ENCODE measurements at places on chromosomes 11 and 22.
A peak's percentile ranks its signal among the peaks of the same experiment; 100 is the strongest.

- DNase-seq, result no peak
These were observed 2.0 kb downstream of the HEPN1 start for GRCh38 chr11:124920870-124921609.

DNA sequence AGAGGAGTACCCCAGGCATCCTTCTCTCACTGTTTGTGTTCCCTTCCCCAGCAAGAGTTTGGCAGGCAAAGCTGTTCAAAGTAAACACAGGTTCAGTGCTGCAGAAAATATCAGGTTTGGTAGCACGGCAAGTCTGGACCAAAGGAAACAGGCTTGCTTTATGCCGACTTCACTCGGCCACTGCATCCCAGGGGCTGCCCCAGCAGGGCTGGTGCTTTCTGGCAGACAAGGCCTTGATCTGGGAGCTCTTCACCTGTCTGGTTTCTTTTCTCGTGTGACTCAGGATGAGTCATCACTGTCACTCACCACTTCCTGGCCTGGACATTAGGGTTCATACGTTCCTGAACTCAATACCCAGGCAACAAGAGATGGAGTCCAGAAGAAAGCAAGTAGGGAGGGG, 52.6 kb upstream of the NAV2 start:
- peak; percentile 96 for DNase-seq

- DNase-seq, result no peak
These were observed 41.4 kb upstream of the PCF11 start for GRCh38 chr11:83115551-83115950.

- DNase-seq, result no peak
These were observed 69.2 kb downstream of the DGCR2 start for GRCh38 chr22:19052941-19053541.

GRCh38 chr22:38753948-38754750, 1.6 kb downstream of the SUN2 start:
- peak; percentile 69 for DNase-seq

GRCh38 chr11:86244063-86244521, 461 bp upstream of the EED start:
- peak; percentile 85 for DNase-seq

DNA sequence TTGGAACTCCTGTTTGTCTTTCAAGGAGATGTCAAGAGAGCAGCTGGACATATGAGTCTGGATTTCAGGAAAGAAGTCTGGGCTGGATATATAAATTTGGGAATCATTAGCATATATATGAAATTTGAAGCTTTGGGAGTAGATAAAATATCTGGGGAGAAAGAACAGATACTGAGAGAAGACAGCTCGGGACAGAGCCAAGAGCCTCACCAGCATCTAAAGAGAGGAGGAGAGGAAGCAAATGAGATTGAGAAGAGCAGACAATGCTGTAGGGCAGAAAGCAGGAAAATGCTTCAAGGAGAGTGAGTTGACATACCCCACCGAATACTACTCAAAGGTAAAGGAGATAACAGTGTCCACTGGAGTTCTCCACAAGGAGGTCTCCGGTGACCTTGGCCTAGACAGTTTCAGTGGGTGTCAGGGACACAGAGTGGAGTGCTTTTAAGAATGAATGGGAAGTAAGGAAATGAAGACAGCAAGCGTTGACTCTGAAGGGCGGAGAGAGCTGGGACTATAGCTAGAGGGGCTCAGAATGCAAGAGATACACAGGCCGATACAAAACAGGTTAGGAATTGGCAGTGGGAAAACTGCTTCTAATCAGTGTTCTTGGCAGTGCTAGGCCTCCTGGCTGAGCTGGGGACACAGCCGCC, 862 bp downstream of the APBB1 start:
- DNase-seq, result no peak

DNA sequence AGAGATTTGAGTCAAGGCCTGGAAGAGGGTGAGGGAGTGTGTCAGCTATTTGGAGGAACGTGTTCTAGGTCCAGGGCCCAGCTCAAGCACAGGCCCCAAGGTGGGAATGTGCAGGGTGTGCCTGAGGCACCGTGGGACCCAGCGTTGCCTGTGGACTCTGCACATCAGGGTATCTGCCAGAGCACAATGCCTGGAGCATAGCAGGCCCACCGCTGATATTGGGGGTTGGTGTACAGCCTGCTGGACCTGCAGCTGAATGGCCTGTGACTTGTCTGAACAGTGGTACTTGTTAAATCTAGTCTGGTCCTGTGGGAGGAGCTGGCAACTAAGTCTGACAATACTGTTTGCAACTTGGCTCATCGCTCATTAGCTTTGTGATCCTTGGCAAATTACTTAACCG, 131.7 kb downstream of the GRIK4 start:
- DNase-seq, result no peak

- DNase-seq, result no peak
These were observed 497.1 kb downstream of the BRD1 start for GRCh38 chr22:49330421-49331222.

DNA sequence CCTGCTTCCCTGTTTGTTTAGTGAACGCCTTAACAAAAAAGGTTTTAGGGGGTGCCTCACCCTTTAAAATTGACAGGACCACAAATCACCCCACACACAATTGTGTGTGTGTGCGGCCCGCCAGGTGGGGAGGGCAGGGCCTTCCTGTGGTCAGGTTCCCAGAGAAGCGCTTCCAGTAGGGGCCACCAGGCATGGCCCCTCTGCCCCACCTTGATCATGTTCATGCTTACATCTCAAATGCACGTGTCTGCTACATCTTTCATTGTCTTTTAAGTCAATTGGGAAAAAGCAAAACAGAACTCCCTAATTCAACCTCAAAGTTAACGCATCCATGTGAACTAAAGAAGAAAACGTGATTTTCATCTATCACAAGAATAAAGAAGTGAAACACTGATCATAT, 1335.3 kb downstream of the TBC1D22A start:
- no peak for DNase-seq

DNA sequence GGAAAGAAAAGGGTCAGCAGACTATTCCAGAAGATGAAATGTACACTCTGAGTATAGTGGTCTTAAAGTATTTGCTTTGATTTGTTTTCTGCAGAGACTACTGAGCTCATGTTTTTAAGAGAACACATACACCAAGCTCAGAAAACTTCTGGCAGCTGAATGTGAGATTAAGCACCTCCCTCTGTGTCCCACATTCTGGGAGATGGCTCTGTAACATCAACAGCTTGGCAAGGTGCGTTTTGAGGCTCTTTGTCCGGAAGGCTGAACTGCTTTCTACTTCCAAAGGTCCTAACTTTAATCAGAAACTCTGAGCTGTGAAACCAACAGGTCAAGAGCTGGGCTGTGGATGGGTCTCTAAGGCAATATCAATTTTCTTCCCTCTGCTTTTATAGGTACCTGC, 36.4 kb upstream of the GLYAT start:
- DNase-seq, result no peak

DNA sequence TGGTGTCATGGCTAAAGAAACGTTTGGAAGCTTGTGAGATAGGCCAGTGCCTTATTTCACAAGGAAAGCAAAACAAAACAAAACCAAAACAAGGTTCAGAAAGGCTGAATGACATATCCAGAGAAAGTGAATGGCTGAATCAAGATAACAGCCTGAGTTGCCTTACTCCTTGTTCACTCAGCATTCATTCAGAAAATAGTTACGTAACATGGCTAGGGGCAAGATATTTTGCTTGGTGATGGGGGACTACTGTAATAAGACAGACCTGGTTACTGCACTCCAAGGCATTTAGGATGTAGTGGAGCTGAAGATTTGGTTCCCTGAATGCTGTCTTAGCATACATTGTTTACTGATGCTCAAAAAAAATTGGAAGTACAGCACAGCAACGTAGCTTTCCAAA, 47.7 kb downstream of the C11orf91 start:
- DNase-seq, result no peak

DNA sequence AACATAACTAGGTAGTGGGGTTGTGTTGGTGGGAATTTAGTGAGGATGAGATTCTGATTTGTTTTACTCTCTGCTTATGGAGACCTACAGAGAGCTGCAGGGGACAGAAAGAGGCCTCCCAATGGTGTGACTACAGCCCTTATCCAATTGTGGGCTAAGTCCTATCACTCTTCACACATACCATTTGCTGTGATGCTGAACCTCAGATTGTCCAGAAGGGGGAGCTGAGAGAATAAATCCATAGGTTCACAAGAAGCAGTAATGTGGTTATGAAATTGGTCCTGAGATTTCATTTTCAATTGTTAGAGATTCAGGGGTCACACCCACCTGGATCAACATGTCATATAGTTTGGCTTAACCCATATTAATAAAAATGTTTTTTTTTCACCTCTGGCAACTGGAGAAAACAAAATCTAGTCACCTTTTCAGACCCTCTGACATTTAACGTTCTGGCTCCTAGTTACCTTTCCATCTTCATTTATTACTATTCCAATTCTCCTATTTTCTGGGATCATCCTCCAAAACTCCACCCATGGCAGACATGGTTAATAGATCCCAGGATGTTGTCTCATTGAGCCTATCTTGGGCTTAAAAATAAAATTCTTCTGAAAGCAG, 53.3 kb upstream of the PTPN5 start:
- DNase-seq, result peak; percentile 26

DNA sequence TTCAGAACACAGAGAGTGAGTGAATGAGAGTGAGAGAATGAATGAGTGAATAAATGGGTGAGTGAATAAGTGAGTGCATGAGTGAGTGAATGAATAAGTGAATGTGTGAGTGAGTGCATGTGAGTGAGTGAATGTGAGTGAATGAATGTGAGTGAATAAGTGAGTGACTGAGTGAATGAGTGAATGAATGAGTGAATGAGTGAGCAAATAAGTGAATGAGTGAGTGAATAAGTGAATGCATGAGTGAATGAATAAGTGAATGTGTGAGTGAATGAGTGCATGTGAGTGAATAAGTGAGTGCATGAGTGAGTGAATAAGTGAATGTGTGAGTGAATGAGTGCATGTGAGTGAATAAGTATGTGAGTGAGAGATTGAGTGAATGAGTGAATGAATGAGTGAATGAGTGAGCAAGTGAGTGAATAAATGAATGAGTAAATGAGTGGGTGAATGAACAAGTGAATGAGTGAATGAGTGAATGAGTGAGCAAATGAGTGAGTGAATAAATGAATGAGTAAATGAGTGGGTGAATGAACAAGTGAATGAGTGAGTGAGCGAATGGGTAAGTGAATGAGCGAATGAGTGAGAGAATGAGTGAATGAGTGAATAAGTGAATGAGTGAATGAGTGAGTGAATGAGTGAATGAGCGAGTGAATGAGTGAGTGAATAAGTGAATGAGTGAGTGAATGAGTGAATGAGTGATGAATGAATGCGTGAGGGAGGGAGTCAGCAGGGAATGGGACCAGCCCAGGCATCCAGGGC, 21.3 kb upstream of the MUC5B start:
- DNase-seq, result peak; percentile 7

DNA sequence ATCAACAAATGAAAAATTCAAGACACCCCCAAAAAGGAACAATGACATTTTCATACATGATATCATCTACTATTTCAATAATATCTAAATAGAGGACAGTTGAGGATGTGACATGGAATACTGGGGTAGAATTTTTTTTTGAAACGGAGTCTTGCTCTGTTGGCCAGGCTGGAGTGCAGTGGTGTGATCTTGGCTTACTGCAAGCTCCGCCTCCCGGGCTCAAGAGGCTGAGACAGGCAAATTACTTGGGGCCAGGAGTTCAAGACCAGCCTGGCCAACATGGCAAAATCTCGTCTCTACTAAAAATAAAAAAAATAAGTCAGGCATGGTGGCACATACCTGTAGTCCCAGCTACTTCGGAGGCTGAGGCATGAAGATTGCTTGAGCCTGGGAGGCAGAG, 41.4 kb downstream of the LRRC74B start:
- DNase-seq, result no peak

- DNase-seq, result no peak
These were observed 3.8 kb downstream of the RPS25 start for GRCh38 chr11:119014209-119014924.
